Left renal pelvis (tissue), 4 donors: ENCODE measurements at places on chromosomes 2 and 18. TPM values are rescaled to one million over a fixed set of nuclear protein-coding genes. Genes with fewer than 3 reads are reported as not detected.

GRCh38 chr2:127776122-127776780 lies 34.7 kb downstream of the WDR33 start:
- no peak for DNase-seq

DNA sequence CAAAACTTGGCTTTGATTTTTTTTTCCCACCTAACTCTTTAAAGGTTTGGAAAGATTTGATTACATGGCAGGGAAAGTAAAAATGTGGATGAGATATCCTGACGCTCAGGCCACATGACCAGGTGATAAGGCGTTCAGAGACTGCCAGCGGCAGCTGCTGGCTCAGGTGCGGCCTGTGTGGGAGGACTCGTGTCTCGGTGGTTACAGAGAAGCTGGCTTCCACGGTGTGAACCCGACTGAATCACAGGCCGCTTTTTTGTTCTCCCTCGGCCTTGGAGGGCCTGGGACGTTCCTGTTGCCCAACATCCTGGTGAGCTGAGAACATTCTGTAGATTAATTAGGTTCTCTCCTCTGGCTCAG lies 124.2 kb upstream of the ZNF516 start:
- DNase-seq = no peak

- DNase-seq = no peak
These were observed 158.3 kb downstream of the ANTXR1 start for GRCh38 chr2:69171116-69171896.

Gene ALPG
- polyA plus RNA-seq = not detected

Gene CPO
- 0.90 TPM for polyA plus RNA-seq

DNA sequence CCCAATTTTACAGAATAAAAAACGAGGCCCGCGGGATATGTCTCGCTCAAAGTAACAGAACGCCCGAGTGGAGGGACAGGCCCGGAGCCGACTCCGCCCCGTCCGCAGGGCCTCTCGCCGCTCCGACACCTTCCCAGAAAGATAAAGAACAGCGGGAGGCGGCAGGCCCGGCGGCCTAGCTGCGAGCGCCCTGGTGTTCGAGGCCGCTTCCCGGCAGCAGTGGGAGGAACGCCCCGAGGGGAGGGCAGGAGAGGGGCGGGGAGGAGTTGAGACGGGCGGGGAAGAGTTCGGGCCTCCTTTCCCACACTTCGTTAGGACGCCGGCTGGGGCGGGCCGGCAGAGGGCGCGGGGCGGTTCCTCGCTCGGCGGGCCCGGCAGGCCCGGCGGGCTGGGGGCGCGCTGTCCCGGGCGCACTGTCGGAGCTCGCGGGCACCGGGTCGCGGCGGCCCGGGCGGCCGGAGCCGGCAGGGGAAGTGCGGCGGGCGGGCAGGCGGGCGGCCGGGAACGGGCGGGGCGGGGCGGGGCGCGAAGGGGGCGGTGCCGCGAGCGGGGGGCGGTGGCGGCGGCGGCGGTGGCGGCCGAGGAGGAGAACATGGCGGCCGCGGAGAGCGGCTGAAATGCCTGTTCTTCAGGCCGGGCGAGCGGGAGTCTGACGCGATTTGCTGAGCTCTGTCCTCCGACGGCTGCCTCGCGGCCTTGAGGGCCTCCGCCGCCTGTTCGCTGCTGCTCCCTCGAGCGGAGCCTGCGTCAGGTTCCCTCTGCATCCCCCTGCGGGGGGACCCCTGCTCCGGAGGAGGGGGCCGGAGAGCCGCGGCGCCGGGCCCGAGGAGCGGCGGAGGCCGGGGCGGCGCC lies at the start of gene NCOA1:
Gene NCOA1, plus strand, starts transcription at position 565 of the 852 bp plus-strand sequence. CDS start 167,424 bp downstream, outside the sequence.
- DNase-seq = no peak

Gene ZFAND2B
- polyA plus RNA-seq = 25.0 TPM

DNA sequence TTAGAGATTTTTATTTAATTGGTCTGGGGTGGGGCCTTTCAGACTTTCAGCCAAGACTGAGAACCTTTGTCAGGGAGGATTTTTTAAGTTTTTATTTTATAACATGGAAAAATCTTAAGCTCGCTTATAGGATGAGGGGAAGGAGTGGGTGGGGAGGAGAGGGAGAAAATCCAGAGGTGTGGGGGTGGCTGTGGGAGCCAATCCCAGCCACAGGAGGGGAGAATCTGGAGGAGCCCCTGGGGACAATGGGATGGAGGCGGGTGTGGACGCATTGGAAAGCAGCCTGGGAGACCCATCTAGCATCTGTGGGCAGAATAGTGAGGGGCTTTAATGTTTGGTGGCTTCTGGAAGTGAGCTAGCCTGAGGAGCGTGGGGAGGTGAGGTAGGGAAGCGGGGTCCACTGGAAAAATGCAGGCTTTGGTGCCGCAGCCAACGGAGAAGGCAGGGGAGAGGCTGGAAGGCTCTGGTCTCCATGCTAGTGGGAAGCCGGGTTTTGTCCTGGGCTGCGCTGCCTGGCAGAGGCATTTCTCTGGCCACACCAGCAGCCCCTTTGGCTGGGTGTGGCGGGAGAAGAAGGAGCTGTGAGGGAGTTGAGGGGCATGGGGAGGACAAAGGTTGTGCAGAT lies 11.5 kb upstream of the INPP5D start:
- DNase-seq = no peak

- DNase-seq = no peak
These were observed 266.9 kb downstream of the TWIST2 start for GRCh38 chr2:239114616-239115265.

GRCh38 chr2:66461001-66461663 lies 26.2 kb downstream of the MEIS1 start:
- no peak for DNase-seq
